ENCODE measurements at places on chromosomes 7 and 10.

- DNase-seq: no peak
Measured at GRCh38 chr7:103063895-103064294, 10.7 kb downstream of the FBXL13 start.

GRCh38 chr7:17212188-17212587, 86.3 kb upstream of the AHR start:
- no peak for DNase-seq

- no peak for DNase-seq
Measured at GRCh38 chr10:70191972-70192305, 21.6 kb upstream of the SAR1A start.

DNA sequence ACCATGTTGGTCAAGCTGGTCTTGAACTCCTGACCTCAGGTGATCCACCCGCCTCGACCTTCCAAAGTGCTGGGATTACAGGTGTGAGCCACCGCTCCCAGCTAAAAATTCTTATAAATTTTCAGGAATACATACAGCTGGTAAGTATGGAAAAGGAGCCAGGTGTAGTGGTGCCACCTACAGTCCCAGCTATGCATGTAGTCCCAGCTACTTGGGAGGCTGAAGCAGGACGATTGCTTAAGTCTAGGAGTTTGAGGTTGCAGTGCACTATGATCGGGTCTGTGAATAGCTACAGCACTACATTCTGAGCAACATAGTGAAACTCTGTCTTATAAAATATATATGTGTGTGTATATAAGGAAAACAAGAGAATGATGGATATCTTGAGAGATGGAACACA, 19.0 kb downstream of the LDB1 start:
- no peak for DNase-seq

DNA sequence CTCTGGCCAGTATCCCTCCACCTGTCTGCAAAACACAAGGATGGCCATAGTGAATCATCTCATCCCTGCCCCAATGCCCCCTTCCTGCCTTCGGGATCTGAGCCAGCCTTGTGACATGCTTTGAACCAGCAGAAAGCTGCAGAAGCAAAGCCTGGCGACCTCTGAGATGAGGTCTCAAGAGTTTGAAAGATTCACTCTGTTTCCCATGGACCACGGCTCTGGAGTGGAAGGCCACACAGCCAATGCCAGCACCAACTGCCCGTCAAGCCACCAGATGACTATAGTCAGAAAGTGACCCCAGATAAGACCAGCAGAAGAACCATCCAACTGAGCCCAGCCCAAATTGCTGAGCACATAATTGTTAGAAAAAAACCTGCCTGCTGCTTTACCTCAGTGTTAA, 193.9 kb upstream of the PPP2R2D start:
- no peak for DNase-seq

DNA sequence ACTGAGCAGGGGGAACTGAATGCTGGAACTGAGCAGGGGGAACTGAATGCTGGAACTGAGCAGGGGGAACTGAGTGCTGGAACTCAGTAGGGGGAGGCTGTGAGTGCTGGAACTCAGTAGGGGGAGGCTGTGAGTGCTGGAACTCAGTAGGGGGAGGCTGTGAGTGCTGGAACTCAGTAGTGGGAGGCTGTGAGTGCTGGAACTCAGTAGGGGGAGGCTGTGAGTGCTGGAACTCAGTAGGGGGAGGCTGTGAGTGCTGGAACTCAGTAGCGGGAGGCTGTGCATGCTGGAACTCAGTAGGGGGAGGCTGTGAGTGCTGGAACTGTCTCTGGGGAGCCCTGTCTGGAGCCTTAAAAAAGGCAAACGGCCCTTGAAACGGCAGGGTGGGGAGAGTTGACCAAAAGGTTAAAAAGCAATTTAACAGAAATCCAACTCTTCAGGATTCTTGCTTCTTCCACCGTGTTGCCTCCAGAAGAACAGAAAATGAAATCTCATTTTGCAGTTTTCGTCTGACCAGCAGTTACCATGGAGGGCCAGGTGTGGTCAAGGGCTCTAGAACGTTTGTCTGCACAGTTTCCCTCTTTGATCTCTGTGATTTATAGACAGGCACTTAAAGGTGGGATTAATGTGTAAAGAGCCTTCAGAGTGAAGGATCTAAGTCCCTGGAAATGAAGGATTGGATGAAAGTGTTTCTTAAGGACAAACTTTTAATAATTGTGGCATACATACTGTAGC, 19.1 kb downstream of the DOCK1 start:
- DNase-seq: no peak

- DNase-seq: no peak
Measured at GRCh38 chr10:6916601-6917000, 336.5 kb upstream of the PRKCQ start.
